Fibroblast of lung (primary cell): ENCODE measurements at places on chromosomes 2 and 18.

GRCh38 chr2:3823748-3824147 lies 120.4 kb downstream of the DCDC2C start:
- DNase-seq: peak; percentile 52

GRCh38 chr2:174771631-174772471 lies 7.6 kb upstream of the CHRNA1 start:
- DNase-seq: peak; percentile 77

GRCh38 chr18:77648411-77648810 lies 398.8 kb downstream of the GALR1 start:
- no peak for DNase-seq

DNA sequence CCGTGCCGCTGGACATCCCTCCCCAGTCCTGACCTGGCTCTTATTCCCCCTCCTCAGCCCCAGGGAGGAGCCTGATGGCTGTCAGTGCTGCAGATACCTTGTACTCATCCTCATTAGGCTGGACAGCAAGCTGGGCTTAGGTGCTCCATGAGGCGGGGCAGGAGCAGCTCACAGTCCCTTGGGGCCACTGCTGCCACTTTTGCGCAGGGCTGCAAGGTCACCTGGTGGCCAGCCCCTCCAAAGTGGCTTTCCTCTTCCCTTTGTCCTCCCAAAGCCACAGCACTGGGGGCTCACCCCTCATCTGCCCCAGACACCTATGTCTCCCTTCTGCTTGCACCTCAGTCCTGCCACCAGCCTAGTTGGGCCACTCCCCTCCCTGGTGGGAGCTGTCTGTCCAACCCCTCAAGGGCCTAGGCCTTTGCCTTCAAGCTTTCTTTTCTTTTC lies 60.8 kb downstream of the FAM168B start:
- no peak for DNase-seq

GRCh38 chr2:155141418-155141817 lies 442.9 kb downstream of the KCNJ3 start:
- no peak for DNase-seq

DNA sequence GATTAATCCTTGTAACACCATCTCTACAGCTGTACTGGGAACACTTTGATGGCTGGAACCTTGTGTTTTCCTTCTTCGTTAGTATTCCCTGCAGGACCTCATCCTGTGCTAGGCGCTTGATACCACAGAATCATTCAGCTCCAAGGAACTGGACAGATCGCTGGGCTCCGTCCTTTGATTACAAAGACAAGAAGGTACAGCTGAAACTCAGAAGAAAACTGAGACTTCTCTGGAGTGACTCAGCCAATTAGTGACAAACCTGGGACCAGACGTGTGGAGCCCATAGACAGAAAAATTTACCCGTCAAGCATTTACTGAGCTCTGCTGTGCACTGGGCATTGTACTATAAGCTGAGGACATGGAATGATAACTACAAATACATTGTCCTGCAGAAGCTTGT lies 67.3 kb downstream of the NCKAP5 start:
- no peak for DNase-seq

DNA sequence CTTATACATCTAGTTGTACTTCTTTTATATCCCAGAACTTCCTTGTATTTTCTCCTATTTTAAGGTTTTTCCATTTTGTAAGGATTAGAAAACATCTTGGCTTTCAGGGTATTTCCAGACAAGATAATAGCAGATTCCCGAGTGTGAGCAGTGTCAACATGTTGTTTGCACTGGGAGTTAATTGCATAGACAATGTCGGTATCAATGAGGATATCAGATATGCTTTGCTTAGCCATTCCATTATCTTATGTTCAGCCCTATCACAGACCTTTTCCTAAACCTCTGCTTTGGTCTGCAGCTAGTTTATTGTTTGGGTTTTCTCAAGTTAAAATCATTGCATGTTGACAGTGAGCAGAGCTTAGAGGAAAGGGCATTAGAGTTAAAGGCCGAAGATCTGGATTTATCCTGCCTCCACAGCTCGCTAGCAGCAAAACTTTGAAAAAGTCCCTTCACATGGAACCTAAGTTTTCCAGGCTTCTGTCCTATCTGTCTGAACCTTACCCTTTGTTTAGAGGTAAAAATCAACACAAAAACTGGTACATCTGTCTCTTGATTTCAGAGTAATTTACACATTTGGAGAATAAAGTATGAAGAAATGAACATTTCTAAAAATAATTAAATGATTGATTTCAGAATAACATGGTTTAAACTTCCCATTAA lies 355.4 kb downstream of the KIAA1328 start:
- DNase-seq: no peak

DNA sequence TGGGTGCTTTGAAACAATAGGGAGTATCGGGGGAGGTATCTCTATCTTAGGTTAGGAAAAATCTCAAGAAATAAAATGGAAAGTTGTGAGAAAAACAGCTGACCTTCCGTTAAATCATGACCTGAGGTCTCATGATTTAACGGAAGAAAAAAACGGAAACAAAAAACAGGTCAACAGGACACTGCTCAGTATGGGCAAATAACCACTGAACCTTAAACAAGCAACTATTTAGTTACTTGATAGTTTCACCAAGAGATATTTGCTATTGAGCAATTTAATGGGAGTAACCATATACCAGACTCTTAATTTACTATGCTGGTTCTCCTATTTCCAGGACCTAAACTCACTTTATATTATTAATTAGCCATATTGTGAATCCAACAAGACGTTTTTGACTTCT lies 150.8 kb downstream of the PARD3B start:
- no peak for DNase-seq
